ENCODE measurements at places on chromosomes 1 and 21.

- no peak for DNase-seq
Observed at GRCh38 chr1:85398391-85399064, 66.4 kb downstream of the DDAH1 start.

- no peak for DNase-seq
Observed at GRCh38 chr1:112004076-112004475, 14.6 kb upstream of the KCND3 start.

DNA sequence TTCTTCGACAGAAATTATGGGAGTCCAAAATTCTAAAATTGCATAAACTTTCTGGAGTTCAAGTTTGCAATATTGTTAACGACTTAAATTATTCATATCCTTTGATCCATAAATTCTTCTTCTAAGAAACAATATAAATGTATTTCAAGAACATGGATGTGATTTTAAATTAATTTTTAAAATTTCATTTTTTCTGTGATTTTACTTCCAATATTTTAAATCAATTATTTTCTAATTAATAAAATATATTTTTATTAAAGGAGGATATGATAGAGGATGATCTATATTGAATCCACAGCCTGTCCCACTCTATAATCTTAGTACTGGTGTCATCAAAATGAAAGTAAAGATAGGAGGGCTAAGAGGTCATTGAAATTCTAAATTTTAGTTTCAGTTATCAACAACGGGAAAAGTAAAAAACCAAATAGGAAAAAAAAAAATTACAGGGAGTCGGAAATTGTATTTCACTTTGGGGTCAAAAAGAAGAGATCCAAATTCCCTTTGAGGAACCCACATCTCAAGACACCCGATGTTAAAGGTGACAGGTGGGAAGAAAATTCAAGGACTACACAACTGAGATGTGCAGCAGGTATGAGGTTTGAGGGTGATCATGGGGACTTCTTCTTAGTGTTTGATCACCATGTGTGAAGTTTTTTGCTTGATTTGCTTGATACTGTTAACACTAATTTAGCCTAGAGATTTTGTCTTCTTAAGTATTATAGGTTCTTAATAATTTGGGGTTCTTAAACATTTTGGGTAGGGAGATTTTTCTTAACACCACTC lies 154.8 kb upstream of the RGS18 start:
- DNase-seq, result no peak

DNA sequence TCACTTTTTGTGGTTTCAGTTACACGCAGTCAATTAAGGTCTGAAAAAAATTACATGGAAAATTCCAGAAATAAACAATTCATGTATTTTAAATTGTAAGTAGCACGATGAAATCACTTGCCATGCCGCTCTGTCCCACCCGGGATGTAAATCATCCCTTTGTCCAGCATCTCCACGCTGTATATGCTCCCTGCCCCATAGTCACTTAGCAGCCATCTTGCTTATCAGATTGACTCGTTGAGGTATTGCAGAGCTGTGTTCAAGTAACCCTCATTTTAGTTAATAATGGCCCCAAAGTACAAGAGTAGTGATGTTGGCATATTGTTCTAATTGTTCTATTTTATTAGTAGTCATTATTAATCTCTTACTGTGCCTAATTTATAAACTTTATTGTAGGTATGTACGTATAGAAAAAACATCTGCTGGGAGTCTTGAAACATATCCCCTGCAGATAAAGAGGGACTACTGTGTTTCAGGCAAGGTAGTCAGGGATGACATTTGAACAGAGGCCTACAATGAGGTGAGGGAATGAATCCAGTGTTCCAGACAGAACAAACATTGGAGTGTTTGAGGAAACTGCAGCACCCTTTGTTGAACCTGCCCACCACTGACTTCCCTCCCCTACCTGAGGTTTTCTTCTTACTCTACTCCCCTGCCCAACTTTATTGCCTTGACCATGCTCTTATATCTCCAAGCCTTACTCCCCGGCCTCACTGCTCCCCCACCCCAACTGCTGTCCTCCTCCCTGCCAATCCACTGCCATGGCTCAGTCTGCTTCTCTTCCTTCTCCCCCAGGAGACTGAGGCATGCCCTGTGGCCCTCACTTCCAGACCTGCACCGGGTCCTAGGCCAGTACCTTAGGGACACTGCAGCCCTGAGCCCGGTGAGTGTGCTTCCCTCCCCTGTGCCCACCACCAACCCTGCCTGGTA lies 7.1 kb upstream of the CDC20 start:
- no peak for DNase-seq

GRCh38 chr1:53107570-53108322 lies 34.7 kb downstream of the SLC1A7 start:
- no peak for DNase-seq

DNA sequence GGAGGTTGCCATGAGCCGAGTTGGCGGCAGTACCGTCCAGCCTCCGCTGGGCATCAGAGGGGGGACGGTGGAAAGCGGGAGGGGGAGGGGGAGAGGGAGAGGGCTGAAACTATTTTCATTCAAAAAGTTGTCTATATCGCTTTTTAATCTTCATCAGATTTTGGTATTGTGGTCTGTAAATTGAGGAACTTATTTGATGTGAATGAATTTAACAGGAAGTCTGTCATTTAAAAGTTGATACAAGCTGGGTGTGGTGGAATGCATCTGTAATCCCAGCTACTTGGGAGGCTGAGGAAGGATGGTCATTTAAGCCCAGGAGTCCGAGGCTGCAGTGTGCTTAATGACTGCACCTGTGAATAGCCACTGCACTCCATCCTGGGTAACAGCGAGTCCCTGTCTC lies 3.0 kb upstream of the EPHX4 start:
- DNase-seq, result no peak

DNA sequence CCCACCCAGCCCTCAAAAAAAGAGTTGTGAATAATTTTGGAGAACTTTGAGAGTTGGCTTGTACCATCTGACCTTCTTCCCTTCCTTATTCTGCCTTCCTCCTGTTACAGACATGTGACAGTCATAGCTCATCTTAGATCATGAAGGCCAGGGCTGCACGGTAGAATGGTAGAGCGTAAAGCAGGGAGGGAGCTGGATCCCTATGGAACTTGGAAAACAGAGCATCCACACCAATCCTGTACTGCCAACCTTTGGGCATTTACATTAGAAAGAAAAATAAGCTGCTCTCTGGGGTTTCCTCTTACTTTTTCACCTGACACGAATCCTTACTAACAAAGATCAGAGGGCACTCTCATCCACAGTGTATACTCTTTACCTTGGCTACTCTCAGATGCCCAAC lies 121.5 kb downstream of the GPR52 start:
- no peak for DNase-seq

GRCh38 chr21:35156293-35157278 lies 107.5 kb upstream of the RUNX1 start:
- no peak for DNase-seq

- no peak for DNase-seq
Observed at GRCh38 chr1:64882574-64883255, 83.6 kb downstream of the JAK1 start.

- DNase-seq, result no peak
Observed at GRCh38 chr1:213176341-213176740, 125.3 kb downstream of the RPS6KC1 start.

Measured in NCI-H2227 treated with DMSO at 0.1 percent for 48 hours (cell line).